ENCODE measurements at places on chromosomes 11 and 22. TPM values are rescaled to one million over a fixed set of nuclear protein-coding genes. Genes with fewer than 3 reads are reported as not detected.

OR5B21 gene
- not detected for total RNA-seq

OR4D5 gene
- not detected for total RNA-seq

LARGE2 gene
- under 0.01 TPM for total RNA-seq

SDF2L1 gene
- 14.9 TPM for total RNA-seq

GLYATL2 gene
- not detected for total RNA-seq

MS4A7 gene
- 0.43 TPM for total RNA-seq

PVALB gene
- not detected for total RNA-seq

MUC2 gene
- total RNA-seq = not detected

MMP7 gene
- not detected for total RNA-seq

PPME1 gene
- total RNA-seq = 30.3 TPM

SCGB2A2 gene
- not detected for total RNA-seq

GRAP2 gene
- total RNA-seq = not detected

APOA4 gene
- not detected for total RNA-seq

IGLL1 gene
- not detected for total RNA-seq

FAM227A gene
- total RNA-seq = 3.1 TPM

OR56A1 gene
- not detected for total RNA-seq

TSPAN32 gene
- not detected for total RNA-seq

DMC1 gene
- total RNA-seq = 5.0 TPM

ALDH3B1 gene
- total RNA-seq = 28.6 TPM

SYCE3 gene
- total RNA-seq = not detected

PKP3 gene
- total RNA-seq = 687 TPM

TRIM49 gene
- total RNA-seq = not detected

GAS2L1 gene
- total RNA-seq = 17.5 TPM

RIMBP3B gene
- 0.79 TPM for total RNA-seq

APOL3 gene
- not detected for total RNA-seq

MS4A1 gene
- not detected for total RNA-seq

SNX32 gene
- total RNA-seq = 5.5 TPM

MS4A15 gene
- total RNA-seq = not detected

SHISAL1 gene
- not detected for total RNA-seq

ZP1 gene
- total RNA-seq = not detected

CENPM gene
- 14.9 TPM for total RNA-seq

TOB2 gene
- 29.8 TPM for total RNA-seq

CDC42EP2 gene
- total RNA-seq = 3.1 TPM

MPPED2 gene
- total RNA-seq = not detected

KRTAP5-9 gene
- not detected for total RNA-seq
